ENCODE measurements at places on chromosomes 13 and 19. TPM values are rescaled to one million over a fixed set of nuclear protein-coding genes. Genes with fewer than 3 reads are reported as not detected.
A peak's percentile ranks its signal among the peaks of the same experiment; 100 is the strongest.

CEACAM8 gene
- total RNA-seq: not detected

DPP9 gene
- total RNA-seq: 64.4 TPM

PCDH8 gene
- not detected for total RNA-seq

DOCK6 gene
- total RNA-seq: 95.3 TPM

ATP11A gene
- total RNA-seq: 32.0 TPM

OR10H1 gene
- total RNA-seq: not detected

LILRB1 gene
- not detected for total RNA-seq

CNN1 gene
- 1.2 TPM for total RNA-seq

DNA sequence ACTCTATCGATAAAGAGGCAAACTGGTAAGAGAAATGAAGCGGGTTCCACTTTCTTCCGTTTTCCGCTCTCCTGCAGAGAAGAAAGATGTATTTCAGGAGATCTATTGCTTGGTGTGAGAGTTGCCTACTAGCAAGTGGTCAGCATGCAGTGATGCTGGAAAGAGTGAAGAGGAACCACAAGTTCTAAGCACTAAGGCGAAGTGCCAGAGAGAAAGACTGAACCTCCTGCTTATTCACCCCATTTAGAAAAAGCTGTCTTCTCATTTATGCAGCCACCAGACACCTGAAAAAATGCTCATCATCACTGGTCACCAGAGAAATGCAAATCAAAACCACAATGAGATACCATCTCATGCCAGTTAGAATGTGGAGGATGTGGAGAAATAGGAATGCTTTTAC is 78.7 kb upstream of the GPC6 start:
- DNase-seq: no peak

GRCh38 chr13:111513766-111514609 is 193.5 kb downstream of the TEX29 start:
- no peak for DNase-seq

DNA sequence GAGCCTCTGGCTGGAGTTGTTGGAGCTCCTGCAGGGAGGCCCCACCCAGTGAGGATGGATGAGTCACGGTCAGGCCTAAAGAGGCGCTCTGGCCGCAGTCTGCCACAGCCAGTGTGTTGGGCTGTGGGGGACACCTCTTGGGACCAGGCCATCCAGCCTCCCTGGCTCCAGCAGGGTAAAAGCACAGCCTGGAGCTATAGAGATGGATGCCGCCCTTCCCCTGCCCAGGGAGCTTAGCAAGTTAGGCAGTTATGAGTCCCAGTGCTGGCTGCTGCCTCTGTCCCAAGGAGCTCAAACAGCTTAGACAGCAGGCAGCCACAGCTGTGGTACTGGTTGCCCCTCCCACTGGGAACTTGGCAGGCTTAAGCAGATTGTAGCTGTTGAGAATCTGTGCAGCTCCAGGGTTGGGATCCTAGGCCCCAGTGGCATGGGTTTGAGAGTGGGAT is 100.9 kb downstream of the NDFIP2 start:
- DNase-seq: no peak

DNA sequence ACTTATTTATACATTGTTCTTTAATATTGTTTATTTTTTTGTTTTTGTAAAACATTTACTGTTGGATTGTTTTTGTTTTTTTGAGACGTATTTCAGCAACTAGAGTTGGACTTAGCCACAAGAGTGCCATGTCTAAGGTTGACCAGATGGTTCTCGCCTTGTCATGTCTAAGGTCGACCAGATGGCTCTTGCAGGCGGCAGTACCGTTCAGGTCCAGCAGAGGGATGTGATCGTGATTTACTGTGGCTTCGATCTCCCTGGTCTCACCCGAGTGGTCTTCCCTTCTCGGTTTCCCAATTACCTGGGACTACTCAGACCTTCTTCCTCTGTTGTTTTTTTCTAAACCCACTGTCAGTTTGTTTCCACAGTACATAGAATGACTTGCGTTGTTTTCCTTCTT is 1438.6 kb downstream of the UQCRFS1 start:
- DNase-seq: no peak

DNA sequence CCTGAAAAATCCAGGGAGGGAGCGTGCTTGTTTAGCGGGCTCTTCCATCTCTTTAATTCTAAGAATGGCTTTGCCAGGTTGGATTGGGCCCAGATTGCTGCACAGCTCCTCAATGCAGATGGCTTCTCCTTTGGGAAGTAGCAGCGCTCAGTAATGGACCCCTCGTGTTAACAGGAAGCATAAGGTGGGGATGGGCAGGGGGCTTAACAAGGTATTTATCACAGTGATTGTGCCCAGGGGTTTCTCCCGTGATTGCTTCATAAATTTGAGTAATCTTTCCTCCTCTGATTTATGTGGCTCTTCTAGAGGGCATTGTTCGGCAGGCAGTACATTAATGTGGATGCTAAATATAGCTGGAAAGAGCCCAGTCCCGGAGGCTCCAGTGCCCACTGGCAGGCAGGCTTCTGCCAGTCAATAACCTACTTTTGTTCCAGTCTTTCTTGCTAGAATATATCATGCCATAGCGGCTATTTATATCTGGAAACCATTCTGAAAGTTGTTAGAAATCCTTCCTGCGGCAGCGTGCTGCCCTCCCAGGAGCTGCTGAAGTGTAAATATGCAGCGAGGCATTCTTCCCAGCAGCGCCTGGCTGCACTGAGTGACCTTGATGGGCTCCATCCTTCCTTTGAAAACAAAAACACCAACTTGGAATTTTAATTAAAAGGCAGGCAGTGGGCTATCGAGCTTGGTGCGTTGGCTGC is 65.0 kb downstream of the FGF9 start:
- no peak for DNase-seq

DNA sequence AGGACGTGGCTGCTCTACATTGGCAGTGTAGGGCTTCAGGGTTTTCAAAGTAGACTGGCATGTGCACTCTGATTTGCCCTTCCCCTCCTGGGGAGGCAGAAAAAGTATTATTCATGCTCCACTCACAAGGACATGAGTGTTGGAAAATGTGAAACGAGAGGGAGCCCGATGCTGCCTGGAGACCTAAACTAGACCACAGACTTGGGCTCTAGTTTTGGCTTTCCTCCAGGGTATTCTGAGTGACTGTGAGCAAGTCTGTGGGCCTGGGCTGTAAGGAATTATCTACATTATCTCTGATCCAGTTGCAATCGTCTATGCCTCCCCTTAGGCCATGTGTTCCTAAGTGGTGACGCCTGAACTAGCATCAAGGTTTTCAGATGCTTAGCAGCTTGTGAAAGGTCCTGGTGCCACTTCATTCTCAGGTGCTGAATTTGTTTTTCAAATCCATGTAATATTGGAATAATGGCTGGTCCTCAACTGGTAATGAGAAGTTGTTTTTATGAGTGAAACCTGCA is 55.0 kb downstream of the MRPL57 start:
- no peak for DNase-seq

DNA sequence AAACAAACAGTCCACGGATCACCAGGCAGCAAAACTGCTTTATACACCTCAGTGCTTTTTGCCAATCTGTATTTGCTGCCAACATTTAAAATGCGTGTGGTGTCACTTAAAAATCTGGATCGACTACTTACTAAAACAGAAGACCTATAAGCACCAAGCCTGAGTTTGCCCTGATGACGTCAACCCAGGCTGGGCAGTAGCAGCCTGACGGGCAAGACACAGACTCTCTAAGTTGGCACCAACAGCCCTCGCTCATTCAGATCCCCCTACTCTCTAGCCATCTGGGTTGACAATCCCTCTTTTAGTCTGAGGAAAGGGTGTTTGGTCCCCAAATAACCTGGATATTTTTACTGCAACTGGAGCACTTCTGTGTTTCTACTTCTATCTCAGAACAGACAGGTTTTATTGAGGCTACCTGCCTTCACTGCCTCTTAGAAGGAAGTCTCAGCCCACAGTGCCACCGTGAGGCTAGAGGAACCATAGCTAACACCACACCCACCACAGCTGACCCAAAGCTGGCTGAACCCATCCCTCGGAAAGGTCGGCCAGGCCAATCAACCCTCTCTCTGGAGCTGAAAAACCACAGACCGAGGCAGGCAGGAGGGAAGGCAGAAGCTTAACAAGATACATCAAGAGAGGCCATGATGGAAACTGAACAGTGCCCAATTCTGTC is 6.9 kb downstream of the SUGP2 start:
- DNase-seq: peak; percentile 43

- no peak for DNase-seq
Measured at GRCh38 chr13:112984954-112985802, 16.2 kb downstream of the MCF2L start.

DNA sequence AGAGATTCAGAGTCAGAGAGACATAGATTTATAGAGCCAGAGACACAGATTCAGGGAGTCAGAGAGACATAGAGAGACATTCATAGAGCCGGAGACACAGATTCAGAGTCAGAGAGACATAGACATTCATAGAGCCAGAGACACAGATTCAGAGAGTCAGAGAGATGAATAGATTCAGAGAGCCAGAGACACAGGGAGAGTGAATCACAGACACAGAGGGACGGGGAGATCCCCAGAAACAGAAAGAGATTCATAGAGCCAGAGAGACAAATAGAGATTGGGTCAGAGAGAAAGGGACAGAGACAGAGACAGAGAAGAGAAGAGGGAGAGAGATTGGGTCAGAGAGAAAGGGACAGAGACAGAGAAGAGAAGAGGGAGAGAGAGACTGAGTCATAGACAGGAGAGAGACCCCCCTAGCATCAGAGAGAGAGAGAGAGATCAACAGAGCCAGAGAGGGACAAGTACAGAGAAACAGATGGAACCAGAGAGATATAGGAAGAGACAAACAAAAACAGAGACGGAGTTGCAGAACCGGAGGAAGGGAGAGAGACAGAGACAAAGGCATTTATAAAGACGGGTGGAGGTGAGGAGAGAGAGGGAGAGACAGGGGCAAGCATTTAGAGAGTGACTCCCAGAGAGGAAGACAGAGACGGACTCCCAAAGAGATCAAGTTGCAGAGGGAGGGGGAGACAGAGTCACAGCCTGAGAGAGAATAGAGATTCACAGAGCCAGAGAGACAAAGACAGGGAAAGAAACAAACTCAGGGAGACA is 1.1 kb upstream of the PRKCG start:
- DNase-seq: no peak

DNA sequence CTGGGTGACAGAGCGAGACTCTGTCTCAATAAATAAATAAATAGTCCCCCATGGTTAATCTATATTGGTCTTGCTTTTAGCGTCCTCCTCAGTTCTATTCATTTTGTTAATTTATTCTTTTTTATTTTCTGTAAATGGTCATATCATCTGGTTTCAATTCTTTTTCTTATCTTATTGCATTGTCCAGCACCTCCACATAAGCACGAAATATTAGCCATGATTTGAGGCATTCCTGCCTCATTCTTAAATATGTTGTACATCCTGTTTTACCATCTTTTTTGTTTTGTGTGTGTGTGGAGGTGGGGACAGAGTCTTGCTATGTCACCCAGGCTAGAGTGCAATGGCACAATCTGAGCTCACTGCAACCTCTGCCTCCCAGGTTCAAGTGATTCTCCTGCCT is 24.6 kb upstream of the CCDC124 start:
- no peak for DNase-seq

GRCh38 chr19:4539693-4540581 is at the start of gene LRG1:
LRG1 (minus strand) TSS chr19:4540036; CDS start chr19:4540013, 23 bp downstream.
- peak; percentile 55 for DNase-seq

GRCh38 chr13:80133631-80134261 is 207.2 kb downstream of the SPRY2 start:
- peak; percentile 67 for DNase-seq

DNA sequence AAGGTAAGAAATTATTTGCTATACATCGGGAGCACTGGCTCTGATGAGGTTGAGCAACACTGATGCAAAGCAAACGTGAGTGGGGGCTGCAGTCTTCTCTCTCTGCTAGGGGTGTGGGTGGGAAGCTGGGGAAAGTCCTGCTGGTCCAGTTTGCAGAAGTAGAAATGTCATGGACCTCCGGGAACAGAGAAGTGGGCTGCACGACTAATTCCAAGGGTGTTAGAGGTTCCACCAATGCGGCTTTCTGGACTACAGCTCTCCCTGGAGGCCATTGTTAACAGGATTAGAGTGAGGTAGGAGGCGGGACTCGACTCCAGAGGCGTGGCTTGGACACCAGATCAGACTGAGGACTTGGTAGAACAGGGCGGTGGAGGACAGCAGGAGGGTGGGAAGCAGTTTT is 5.7 kb upstream of the FBXO27 start:
- DNase-seq: peak; percentile 71

DNA sequence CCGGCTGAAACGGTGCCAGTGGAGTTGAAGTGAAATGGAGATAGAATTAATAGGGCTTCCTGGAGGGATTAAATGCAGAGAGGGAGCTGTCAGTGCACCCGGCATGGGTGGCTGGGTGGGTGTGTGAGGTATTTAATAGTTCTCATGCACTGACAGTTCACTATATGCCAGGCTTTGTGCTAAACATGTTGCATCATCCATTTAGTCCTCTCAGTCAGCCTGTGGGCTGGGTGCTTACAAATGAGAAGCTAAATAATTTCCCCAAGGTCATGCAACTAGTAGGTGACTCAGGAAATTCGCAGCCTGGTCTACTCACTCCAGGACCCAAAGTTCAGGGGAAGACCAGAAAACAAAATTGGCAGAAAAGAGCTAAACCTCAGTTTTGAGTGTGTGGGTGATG is 63.5 kb upstream of the SPATA13 start:
- DNase-seq: no peak

GRCh38 chr19:46284635-46285034 is 12.2 kb upstream of the HIF3A start:
- no peak for DNase-seq

DNA sequence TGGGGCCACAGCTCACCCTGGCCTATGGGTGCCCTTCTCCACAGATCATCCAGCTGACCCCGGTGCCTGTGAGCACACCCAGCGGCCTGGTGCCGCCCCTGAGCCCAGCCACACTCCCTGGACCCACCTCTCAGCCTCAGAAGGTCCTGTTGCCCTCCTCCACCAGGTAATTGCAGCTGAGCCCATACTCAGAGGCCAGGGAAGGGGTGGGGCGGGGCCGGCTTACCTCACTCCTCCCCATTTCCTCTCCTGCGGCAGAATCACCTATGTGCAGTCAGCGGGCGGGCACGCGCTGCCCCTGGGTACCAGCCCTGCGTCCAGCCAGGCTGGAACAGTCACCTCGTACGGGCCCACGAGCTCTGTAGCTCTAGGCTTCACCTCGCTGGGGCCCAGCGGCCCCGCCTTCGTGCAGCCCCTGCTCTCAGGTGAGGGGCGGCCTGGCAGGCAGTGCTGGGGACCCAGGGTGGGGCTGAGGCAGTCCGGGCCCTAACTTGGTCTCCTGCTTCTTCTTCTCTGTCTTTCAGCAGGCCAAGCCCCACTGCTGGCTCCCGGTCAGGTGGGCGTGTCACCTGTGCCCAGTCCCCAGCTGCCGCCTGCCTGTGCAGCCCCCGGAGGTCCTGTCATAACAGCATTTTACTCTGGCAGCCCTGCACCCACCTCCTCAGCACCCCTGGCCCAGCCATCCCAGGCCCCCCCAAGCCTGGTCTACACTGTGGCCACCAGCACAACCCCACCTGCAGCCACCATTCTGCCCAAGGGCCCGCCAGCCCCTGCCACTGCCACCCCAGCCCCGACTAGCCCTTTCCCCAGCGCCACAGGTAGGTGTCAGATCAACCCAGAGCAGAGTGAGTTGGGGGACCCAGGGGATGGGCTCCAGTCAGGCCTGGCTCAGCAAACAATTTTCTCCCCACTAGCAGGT is 9.6 kb upstream of the PRR19 start:
- no peak for DNase-seq

- DNase-seq: no peak
Measured at GRCh38 chr19:35696835-35697234, 7.5 kb upstream of the ZBTB32 start.

- DNase-seq: no peak
Measured at GRCh38 chr19:45643927-45644771, 5.0 kb upstream of the EML2 start.

- peak; percentile 76 for DNase-seq
Measured at GRCh38 chr19:38044267-38045111, 137.5 kb downstream of the SIPA1L3 start.

Measured in dermis blood vessel endothelial cell (primary cell).